NCI-H1092 (cell line): ENCODE measurements at places on chromosomes 6 and 20.

DNA sequence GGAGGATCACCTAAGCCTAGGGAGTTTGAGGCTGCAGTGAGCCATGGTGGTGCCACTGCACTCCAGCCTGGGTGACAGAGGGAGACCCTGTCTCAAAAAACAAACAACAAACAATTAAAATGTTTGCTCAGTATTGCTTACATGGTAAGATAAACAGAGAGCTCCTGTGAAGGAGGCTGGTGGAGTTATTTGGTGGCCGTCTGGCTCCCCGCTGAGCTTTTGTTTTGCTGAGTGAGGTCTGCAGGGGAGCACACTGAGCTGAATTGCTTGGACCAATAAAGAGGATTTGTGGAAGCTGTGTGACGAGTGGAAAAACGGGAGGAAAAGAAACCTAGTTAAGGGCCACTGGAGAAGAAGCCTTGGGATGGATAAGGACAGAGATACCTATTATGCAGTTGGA lies 41.1 kb upstream of the BMP6 start:
- no peak for DNase-seq

GRCh38 chr6:82712826-82713225 lies 349.2 kb downstream of the TPBG start:
- DNase-seq: no peak

DNA sequence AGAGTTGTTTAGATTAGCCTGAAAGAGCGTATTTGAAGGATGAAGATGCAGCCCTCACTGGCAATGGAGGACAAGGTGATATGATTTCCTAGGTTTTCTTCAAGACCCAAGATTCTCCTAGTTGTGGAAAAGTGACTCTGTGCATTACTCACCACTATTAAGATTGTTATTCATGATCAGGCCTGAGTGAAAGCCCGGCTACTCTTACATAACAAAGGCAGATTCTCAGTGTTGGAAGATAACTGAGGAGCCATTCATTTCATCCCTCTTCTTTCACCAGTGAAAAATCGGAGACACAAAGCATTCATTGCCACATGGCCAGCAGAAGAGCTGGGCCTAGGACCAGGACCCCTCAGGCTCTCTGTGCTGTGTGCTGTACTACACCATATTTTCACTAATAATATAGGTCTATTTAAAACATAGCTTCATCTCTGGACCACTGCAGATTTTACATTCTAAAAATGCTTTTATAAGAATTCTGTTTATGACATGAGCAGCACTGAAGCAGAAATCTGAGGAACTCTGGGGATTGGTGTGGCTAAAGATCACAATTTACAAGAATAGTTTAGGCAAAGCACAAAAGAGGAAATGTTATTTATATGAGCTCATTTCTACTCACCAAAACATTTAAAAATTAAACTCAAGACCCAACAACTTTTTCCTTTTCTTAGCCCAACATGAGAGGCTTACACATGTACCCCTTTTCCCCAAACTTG lies 181.9 kb upstream of the CCN2 start:
- DNase-seq: no peak

DNA sequence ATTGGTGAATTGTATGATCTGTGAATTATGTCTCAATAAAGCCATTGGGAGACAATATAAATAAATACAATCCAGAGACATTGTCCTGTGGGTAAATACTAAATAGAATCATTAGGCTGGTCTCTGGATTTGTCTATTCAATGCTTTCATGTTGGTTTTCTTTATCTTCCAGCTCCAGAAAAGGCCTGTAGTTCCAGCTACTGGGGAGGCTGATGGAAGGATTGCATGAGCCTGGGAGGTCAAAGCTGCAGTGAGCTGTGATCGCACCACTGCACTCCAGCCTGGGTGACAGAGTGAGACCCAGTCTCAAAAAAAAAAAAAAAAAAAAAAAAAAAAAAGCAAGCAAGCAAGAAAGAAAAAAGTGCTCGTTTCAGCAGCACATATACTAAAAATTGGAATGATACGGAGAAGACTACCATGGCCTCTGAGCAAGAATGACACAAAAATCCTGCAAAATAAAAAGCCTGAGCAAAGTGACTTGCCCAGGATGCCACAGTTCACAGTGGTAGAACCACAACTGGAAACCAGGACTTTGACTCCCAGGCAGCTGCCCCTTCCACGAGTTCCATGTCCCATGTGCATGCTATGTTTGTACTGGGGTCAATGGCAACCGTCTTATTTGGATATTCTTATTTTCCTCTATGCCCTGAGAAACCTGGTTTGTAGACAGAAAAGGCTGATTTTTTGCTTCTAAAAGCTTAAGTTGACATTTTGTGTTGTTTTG lies 33.6 kb upstream of the GMPR start:
- DNase-seq: no peak

DNA sequence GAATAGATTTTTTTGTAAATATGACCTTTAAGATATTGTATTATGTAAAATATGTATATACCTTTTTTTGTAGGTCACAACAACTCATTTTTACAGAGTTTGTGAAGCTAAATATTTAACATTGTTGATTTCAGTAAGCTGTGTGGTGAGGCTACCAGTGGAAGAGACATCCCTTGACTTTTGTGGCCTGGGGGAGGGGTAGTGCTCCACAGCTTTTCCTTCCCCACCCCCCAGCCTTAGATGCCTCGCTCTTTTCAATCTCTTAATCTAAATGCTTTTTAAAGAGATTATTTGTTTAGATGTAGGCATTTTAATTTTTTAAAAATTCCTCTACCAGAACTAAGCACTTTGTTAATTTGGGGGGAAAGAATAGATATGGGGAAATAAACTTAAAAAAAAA lies 130.9 kb downstream of the SULF2 start:
- no peak for DNase-seq

GRCh38 chr6:9197726-9198125 lies 762.4 kb upstream of the SLC35B3 start:
- no peak for DNase-seq

- no peak for DNase-seq
Observed at GRCh38 chr6:52931351-52931750, 21.9 kb upstream of the GSTA3 start.

DNA sequence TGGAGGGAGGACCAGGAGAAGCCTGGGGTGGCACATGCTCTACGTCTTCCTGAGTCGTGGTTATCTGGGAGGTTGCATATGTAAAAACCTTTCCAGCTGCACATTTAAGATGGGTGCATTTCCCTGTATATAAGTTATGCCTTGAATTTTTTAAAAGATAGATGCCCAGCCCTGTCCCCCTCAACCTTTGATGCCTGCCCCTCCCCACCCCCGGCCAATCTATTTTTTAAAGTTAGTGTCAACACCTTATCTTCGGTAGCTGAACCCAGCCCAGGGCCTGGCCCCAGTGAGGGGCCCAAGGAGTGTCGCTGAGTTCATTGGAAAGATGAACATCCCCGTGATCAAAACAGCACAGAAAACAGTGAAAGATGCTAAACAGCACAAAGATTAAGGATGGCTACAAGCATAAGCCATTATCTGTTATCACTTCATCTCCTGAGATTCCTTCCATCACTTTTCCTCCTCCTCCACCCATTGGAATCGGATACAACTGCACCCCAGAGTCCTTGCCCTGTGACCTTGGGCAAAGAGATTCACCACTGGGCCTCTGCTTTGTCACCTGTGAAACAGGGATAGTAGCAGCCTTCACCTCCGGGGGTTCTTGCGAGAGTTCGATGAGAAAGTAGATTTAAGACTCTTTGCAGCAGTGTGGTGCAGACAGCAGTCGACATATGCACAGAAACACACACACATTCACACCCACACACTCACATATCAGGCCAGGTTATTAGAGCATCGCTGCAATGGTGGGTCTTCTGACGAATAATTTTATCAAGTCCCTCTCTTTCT lies 47.5 kb downstream of the SIRPA start:
- DNase-seq: no peak

- no peak for DNase-seq
Observed at GRCh38 chr6:163404825-163405265, 9.7 kb upstream of the QKI start.

GRCh38 chr20:4444404-4444803 lies 277.3 kb upstream of the PRND start:
- DNase-seq: no peak

DNA sequence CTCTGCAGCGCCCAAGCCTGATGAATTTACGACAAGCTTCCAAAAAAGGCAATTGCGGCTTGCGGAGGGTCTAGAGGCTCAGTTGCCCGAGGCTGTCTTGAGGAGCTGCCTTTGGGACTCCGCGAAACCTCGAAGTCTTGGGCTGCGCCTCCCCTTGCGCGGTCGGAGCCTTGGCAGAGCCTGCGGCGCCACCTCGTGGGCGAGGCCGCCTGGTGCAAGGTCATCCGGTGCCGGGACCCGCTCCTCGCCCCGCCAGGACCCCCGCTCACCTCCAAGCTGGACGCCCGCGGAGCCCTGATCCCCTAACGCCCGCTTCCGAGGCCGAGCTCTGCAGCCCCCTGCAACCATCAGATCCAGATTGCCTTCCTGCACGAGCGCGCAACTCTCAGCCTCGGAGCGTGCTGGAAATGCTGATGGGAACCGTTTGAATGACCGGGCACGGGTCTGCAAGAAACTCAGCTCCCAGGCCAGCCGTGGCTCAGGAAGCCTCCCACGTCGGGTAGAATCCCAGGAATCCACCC lies 14.9 kb upstream of the FAM210B start:
- DNase-seq: no peak

- DNase-seq: peak; percentile 68
Observed at GRCh38 chr6:167141667-167142432, 15.9 kb downstream of the GPR31 start.

DNA sequence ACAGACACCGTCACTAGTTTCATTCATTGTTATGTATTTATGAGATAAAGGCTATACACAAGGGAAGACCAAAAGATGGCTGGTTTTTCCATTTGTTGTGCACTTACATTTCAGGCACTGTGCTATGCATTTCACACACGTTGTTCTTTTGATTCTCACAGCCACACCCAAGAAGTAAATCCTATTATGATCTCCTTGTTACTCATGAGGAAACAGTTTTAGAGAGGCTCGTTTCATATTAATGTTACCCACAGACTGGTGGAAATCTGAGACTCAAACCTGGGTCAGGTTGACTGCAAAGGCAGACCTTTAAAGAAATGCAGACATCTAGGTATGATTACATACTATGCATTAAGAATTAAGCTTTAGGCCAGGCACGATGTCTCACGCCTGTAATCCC lies 34.9 kb downstream of the SHLD1 start:
- DNase-seq: no peak

DNA sequence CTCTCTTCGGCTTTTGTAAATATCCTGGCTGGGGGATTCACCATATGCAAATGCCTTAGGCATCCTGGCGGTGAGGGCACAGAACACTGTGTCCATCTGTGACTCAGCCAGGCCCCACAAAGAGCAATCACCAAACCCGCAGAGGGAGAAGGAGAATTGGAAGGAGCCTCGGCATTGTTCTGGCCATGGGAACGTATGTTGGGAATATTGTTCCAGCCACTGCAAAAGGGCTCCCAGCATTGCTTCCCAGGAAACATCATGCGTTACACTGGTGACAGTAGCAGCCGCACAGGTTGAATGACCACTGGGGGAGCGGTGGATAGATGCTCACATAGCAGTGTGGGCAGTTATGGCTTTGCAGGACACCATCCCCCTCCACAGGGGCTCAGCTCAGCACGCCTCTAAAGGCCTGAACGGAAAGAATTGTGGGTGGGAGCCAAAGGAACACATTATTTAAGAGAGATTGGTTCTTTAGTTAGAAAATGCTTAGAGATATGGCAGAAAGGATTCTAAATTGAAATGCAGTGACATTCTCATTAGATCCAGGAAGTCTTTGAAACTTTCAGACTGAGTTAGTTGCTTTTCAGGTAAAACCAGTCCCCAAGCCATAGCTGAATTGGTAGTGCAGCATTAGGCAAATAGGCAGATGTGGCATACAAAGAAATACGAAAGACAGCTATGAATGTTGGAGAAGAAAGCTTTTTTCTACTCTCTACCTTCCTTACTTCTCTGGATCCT lies 104.3 kb downstream of the RNF144B start:
- no peak for DNase-seq

GRCh38 chr6:2714111-2714895 lies 36.4 kb downstream of the MYLK4 start:
- DNase-seq: no peak

DNA sequence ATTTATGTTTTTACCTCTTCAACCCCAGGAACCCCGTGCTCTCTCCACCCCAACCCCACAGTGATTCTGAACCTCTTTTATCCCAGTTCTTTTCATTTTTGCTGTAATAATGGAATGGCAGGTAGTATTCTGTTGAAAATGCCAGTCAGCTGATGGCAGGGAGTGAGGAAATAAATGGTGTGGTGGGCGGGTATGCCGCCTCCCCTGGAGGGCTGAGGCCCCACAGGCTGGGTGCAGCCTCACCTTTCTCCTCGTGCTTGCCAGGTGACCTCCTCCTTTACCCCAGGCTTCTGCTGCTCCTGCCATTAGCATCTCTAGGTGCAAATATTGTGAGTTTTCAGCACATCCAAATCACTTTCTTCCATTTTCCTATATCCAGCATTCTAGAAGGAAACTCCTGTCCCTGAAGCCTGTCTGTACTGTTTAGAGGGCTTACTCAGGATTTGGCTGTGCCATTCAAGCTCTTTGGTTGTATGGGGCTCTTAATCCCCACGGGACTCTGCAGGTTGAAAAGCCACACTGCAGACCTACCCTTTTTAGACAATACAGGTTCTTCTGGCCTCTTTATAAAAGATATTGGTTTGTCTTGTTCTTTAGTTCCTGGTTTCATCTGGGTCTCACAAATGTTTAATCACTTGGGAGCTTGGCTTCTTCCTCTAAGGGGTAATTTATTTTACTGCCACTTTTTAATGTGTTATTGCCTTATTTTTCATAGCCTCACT lies 201.8 kb downstream of the JARID2 start:
- no peak for DNase-seq

DNA sequence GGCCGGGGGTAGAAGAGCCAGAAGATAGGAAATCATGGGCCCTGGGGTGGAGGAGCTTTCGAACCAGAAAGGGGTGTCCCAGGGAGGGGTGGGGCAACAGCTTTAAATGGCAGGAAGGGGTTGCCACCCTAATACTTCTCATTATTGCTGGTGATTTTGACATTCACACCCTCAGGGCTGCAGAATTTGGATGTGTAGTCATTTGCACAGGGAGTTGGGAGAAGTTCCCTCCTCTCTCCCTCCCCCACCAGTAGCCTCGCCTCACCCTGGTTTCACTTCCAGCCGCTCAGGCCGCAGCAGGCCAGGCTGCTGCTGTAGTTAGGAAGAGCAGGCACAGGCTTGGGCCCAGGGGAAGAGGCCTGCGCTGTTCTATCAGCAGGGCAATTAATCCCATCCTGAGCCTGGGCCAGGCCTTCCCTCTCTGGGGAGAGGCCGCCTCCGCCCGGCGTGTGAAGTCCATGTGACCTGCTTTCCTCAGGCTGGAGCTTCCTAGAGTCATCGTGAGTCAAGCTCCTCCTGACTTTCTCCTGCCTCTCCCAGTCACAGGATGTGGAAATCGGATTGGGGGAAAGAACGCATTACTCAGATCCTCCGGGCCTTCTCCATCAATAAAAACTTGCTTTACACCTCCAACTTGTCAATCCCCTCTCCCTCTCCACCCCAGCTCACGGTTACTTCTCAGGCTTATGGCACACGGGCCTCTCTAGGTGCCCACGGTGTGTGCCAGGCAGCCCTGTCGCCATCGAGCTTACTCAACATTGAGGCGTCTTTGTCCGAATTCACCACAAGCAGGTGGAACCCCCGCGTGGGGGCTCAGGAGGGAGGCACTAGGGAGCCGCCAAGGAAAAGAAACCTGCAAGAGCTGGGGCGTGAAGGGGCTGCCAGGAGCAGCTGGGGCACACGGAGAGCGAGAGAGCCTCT lies 7.8 kb downstream of the ADTRP start:
- no peak for DNase-seq

- DNase-seq: no peak
Observed at GRCh38 chr20:23143986-23144690, 58.0 kb upstream of the CD93 start.
